Esophagus squamous epithelium (tissue), 5 donors: ENCODE measurements at places on chromosomes 13 and 19. TPM values are rescaled to one million over a fixed set of nuclear protein-coding genes. Genes with fewer than 3 reads are reported as not detected.

Gene ZSCAN4
- total RNA-seq = not detected

- no peak for DNase-seq
- H3K4me1 ChIP-seq = no peaks in the 10 kb centered on the region
- H3K36me3 ChIP-seq = peaks cover 13% of the 10 kb centered on the region
- no peak overlapping the region for H3K4me3 ChIP-seq
- H3K27ac ChIP-seq = no peak overlapping the region
These were observed 183.3 kb downstream of the KDM4B start for GRCh38 chr19:5152013-5152763.

GRCh38 chr19:30062065-30062906 lies 120.2 kb downstream of the URI1 start:
- no peaks in the 10 kb centered on the region for H3K4me1 ChIP-seq
- H3K4me3 ChIP-seq = no peak overlapping the region
- no peak for DNase-seq
- no peak overlapping the region for H3K27ac ChIP-seq

DNA sequence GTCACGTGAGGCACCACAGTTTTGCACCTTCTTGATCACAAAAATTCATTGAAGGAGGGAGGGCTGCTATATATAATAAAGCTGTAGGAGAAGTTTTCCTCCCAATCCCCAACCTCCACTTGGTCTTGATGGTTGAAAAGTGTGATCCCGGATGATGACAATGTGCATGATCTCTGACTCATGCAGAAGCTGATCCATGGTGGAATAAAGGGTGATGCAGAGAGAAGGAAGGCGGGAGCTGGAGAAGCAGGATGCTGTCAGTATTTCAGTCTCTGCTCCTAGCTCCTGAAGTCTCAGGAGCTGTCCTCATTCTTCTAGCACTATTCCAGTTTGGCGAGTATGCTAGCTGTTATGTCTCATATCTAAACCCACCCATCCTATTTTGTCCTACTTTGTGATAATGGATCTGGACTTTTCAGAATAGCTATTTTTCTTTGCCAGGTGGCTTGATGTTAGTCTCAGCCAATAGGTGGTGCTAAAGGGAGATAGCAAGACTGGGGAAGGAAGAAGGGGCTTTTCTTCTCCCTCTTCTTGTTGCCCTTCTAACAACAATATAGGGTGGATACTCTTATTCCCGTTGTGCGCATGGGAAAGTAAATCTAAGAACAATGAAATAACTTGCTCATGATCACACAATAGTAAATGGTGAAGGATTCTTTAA lies 65.6 kb upstream of the HTR2A start:
- no peak overlapping the region for H3K27ac ChIP-seq
- H3K4me3 ChIP-seq = no peak overlapping the region
- no peaks in the 10 kb centered on the region for H3K27me3 ChIP-seq
- no peak for DNase-seq

GRCh38 chr13:100131863-100132574 lies 43.1 kb downstream of the PCCA start:
- no peaks in the 10 kb centered on the region for H3K27me3 ChIP-seq
- H3K4me3 ChIP-seq = no peak overlapping the region
- H3K4me1 ChIP-seq = peaks cover 7% of the 10 kb centered on the region
- H3K36me3 ChIP-seq = no peaks in the 10 kb centered on the region
- no peak overlapping the region for H3K27ac ChIP-seq

DNA sequence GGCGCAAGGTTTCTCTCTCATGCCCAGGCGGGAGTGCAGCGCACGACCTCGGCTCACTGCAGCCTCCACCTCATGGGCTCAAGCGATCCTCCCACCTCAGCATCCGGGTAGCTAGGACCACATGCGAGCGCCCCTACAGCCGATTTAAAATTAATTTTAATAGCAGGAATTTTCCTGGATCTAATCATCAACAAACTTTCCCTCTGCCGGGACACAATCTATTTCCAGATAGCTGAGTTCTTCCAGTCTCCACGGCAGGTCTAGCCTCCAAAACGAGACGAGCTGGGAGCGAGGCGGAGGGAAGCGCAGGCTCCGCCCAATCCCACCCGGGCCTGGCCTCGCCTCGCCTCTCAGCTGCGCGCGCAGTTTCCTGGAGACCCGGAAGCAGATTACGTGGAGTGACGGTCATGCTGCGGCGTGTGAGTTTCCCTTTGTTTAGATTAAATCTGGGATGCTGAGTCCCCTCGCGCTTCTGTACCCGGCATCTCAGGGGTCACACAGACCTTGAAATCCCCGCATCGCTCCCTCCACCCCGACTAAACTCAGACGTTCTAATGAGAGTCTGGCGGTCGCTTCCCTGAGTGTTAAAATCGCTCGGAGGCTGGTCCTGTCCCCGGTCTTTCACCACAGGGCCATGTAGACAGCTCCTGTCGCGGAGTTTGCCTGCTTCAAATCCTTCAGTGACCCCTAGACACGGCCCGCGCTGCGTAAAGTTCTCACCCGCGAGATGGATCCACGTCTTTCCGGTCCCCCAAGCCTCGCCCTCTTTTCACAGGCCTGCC lies at the start of gene ZNF880:
TSS of gene ZNF880 (plus strand) at position 365 of the 782 bp plus-strand sequence. CDS start at position 408, 43 bp downstream.
- H3K36me3 ChIP-seq = peaks cover 51% of the 10 kb centered on the region
- peaks cover 3% of the 10 kb centered on the region for H3K4me1 ChIP-seq
- H3K27ac ChIP-seq = peak within 1 kb of the TSS; percentile 95
- H3K27me3 ChIP-seq = no peaks in the 10 kb centered on the region
- peak; percentile 51 for DNase-seq
- peak within 1 kb of the TSS; percentile 68 for H3K4me3 ChIP-seq

DNA sequence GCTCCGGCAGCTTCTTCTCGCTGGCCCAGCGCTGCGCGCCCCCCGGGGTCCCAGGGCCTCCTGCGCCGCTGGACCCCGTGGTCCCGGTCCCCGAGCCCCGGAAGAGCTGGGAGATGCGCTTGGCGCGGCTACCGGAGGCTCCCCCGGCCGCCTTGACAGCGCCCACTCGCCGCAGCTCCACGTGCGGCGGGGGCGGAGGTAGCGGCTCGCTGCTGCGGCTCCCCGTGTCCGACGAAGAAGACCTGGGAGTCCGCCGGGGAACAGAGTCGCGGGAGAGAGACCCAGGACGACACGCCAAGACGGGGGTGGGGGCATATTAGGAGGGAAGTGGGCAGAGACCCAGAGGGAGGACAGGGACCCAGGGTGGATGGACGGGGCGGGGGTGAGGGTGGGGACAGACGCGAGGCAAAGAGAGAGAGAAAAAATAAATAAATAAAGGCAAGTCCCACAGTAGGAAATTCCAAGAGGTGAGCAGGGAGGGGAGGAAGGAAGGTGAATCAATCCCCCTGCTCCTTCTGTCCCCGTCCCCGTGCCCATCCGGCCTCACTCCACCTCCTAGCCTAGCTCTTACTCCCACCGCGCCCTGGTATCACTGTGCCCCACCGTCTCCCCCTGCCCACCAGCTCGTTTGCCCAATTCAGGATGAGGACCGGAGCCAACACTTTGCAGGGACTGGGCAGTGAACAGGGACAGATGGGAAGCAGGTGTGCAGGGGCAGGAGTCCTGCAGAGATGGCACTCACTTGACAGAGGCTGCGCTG lies 826 bp downstream of the RASIP1 start:
- H3K36me3 ChIP-seq = no peaks in the 10 kb centered on the region
- no peak for DNase-seq
- peaks cover 22% of the 10 kb centered on the region for H3K4me1 ChIP-seq
- peak overlapping the region; percentile 48 for H3K4me3 ChIP-seq
- no peaks in the 10 kb centered on the region for H3K27me3 ChIP-seq

DNA sequence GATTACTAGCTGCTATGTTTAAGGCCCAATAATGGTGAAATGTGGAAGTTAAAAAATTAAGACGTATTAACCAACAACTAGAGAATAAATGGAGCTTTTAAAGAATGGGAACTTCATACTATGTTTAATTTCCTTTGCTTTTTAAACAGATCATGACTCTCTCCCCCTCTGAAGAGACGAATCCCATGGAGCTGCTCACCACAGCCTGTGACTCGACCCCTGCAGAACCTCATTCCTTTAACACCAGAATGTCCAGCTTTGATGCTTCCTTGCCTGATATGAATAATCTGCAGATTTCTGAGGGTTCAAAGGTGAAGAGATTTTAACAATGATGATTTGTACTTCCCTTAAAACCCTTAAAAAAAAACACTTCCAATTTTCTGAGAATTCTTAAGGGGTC lies 53.0 kb downstream of the ZAR1L start:
- H3K4me3 ChIP-seq = no peak overlapping the region
- H3K36me3 ChIP-seq = peaks cover 20% of the 10 kb centered on the region
- H3K27me3 ChIP-seq = no peaks in the 10 kb centered on the region
- DNase-seq = no peak
- peaks cover 33% of the 10 kb centered on the region for H3K4me1 ChIP-seq
